Thoracic aorta (tissue), 2 donors: ENCODE measurements at places on chromosomes 4 and X.

DNA sequence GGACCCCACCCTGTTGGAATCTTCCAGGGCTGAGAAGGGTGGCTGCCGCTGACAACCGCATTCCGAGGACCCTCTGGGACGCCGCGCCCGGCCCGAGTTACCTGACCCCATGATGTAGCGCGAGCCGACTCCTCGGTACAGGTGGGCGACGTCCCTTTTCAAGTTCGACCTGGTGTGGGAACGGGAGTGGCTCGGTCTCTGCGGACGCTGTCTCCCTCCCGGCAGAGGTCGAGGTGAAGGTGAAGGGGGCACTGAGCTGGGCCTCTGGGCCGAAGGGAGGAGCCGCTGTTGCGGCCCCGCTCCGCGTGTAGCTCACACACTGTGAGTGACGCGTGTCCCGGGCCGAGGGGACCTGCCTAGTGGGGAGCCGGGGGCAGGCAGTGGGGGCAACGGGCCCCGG lies 4.5 kb downstream of the GTPBP6 start:
- DNase-seq = no peak

DNA sequence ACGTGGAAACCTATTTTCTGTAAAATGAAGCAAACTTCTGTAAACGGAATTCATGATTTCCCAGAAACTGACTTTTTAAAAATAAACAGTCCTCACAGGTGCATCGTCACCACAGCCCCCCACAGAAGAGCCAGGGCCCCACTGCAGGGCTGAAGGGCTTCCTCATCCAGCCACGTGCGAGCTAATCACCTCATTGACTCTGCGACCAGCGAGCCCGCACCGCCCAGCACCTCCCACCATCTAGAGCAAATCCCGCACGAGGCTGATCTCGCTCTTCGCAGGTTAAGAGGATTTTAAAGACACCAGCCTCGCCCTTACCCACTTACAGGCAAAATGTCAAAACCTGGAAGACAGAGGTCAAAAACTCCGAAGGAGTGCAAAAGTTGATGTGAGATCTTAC lies 14.8 kb downstream of the PPP2R3B start:
- DNase-seq = no peak

DNA sequence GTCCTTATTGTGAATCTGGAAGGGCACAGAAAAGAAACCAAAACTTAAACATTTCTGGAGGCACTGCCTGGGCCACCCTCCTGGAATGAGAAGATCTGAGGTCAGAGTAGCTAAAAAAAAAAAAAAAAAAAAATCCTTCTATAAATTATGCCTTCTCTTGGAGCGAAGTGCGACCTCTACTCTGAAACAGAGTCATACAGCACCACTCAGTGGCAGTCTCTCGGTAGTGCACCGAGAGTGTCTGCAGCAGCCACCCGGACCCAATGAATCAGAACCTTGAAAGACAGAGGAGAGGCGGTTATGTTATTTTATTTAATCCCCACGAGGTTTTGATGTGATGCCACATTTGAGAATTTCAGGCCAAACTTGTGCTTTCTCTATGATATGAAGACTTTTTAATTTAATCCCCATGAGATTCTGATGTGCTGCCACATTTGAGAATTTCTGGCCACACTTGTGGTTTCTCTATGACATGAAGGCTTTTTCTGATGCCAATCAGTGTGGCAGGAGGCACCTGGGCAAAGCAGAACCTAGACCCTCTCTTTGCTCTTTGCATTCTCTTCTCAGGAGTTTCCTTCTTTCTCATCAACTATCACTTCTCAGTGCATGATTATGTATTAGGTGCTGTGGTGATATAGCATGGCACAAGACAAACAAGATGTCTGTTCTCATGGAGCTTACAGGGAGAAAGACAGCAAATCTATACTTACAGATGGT lies 5.6 kb upstream of the CT47C1 start:
- peak; percentile 11 for DNase-seq

DNA sequence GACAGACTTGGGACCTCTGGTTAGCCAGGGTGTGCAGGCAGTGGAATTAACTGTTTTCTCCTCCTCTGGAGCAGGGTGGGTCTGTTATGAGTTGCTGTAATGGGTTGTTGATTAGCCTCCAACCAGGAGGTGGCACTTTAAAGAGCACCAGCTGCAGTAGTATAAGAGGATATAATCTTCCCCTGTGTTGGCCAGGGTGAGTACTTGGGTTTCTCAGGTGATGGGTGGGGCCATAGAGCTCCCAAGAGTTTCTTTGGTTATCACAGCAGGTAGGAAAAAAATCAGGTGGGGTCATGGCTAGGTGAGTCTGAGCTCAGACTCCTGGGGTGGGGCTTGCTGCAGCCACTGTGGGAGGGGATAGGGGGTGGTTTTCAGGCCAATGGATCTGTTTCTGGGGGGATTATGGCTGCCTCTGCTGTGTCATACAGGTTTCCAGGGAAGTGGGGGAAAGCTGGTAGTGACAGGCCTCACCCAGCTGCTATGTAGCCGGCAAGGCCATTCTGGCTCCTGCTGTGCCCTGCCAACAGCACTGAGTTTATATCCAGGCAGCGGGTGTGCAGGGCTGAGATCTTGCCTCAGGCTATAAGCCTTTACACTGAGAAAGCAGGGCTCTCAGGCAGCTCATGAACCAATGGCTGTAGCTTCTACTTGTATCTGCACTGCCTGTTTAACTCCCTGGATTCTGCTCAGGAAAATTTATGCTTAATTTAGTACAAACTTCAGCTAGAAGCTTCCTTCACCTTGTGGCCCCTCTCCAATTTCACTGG lies 70.1 kb downstream of the CCNG2 start:
- no peak for DNase-seq

DNA sequence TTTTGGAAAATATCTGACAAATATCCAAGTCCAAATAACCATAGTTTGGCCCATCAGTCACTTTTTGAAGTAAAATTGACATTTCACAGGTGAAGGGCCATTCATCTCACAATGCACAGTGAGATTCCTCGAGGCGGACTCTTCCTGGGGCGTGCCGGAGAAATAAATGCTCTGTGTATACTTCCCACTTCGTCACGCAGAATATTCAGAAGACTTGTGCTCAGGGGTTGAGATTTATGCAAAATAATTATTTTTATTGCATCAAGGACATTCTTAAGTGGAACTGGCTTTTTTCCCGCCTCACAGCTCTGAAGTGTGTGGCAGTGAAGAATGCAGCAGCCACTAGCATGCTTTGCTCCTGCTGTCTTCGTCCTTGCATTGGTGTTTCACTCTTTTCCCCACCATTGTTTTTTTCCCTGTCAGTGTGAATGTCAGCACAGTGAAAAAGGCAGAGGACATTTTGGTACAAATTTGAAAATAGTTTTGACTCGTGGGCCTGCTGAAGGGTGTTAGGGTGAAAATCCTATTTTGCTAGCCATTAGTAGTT lies 70.6 kb downstream of the FAM193A start:
- no peak for DNase-seq
